ENCODE measurements at places on chromosomes 12 and 14. TPM values are rescaled to one million over a fixed set of nuclear protein-coding genes. Genes with fewer than 3 reads are reported as not detected.

- no peak for DNase-seq
Measured at GRCh38 chr14:59407246-59408010, 57.8 kb downstream of the GPR135 start.

GRCh38 chr12:31203261-31203660 lies 122.7 kb downstream of the SINHCAF start:
- no peak for DNase-seq

GRCh38 chr14:21748869-21749303 lies 75.3 kb upstream of the OR4E1 start:
- no peak for DNase-seq

DNA sequence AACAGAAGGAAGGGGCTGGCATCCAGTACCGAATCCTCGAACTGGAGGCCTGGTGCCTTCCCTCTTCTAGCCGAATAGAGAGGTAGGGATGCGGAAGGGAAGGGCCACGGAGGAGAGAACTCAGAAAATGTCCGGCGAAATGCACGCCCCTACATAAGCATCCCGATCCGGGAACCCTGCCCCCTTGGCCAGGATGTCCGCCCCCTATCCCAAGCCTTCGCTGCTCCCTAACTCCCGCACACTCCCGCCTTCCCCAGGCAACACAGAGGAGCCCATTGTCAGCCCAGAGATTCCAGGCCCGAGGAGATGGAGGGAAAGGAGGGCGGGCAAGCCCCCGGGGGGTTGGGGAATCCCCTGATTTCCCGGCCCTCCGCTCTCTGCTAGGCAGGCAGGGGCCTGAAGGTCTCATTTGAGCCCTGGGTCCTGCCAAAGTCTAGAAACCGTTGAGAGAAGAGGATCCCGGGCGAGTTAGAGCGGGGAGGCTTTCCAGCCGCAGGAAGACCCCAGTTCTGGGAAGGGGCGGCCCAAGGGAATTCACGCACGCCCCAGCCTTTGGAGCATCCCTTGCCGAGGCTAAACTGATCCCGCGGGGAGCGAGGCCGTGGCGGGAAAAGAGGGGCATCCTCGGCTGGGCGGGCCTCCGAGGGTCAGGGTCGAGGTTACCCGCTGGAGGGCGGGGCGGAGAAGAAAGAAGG lies 569 bp upstream of the ARHGEF40 start:
- DNase-seq, result no peak

GRCh38 chr12:77722536-77722935 lies 108.2 kb upstream of the NAV3 start:
- no peak for DNase-seq

GRCh38 chr12:122882908-122883558 lies 12.9 kb downstream of the VPS37B start:
- DNase-seq, result no peak

DNA sequence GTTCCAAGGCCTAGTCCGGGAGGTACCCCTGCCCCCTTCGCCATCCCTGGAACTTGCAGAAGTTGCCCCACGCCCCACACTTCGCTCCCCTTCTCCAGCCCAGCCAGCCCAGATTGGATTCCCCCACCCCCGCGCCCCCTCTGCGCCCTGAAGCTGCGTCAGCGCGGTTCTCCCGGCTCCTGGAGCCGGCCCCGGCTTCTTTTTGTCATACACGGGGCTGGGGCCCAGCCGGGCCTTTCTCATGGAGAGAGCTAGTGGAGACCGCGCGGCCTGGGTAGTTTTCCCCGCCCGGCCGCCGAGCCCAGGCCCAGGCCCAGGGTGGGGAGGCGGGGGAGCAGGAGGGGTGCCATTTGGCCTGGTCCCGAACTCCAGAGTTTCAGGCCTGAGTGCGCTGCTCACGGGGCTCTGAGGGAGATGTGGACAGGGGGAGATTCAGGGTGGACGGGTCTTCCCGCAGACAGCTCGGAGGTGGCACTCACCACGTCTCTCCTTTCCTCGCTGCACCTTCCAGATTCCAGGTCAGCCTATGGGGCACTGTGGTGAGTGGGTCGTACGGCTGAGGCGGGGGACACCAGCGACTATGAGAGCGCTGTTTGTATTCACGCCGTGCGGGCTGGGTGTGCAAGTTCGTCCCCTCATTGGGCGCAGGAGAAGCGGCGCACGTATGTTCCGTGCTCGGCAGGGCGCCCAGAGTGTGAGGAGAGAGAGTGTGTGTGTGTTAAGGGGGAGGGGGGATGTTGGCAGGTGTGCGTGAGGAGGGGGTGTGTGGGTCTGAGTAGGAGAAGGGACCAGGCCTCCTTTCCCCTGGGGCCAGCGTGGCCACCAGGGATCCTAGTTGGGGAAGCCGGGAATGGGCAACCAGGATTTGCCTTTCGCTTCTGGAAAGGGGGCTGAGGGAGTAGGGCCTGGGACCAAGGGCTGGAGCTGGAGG lies 785 bp upstream of the LHX5 start:
- DNase-seq, result no peak

GRCh38 chr14:36625436-36625835 lies 36.2 kb upstream of the PAX9 start:
- DNase-seq, result no peak

- no peak for DNase-seq
Measured at GRCh38 chr12:89566615-89567014, 40.8 kb upstream of the POC1B start.

DNA sequence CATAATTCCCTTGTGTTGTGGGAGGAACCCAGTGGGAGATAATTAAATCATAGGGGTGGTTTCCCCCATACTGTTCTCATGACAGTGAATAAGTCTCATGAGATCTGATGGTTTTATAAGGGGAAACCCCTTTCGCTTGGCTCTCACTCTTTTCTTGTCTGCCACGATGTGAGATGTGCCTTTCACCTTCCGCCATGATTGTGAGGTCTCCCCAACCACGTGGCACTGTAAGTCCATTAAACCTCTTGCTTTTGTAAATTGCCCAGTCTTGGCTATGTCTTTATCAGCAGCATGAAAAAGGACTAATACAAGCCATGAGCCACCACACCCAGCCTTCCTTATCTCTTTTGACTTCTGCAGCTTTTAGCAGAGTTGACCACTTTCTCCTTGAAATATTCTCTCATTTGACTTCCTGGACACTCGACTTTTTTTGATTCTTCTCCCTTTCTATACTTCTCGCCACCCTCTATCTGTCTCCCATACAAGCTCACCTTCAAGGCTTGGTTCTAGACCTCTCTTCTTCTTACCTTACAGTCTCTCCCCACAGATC lies 2.3 kb downstream of the MTERF2 start:
- no peak for DNase-seq

GRCh38 chr14:75438486-75439080 lies 10.8 kb downstream of the JDP2 start:
- DNase-seq, result no peak

DNA sequence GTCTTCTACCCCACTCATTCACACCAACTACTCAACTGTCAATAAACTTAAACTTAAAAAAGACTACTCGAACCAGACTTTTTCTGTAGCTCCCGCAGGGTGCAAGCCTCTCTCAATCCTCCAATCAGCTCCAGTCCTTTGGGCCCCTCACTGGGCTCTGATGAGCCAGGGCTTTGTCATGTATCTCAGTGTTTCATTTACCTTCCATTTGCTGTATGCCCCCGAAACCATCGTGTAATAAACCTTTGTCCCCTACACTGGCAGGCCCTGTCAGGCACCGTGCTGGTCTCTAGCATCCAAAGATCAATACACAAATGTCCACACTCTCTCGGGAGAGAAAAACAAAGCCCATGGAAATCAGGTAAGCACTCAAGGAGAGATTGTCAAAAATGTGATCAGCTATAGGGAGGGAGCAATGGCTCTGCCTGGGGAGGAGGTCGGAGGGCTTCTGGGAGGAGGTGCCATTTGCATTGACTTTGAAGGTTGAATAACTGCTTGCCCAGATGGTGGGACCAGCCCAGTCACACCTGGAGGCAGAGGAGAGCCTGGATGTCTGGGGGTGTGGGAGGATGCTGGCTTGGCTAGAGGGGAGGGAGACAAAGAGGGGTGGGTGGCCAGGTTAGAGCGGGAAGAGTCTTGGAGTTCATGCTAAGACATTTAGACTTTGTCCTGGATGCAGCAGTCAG lies 42.1 kb upstream of the DICER1 start:
- DNase-seq, result no peak

DNA sequence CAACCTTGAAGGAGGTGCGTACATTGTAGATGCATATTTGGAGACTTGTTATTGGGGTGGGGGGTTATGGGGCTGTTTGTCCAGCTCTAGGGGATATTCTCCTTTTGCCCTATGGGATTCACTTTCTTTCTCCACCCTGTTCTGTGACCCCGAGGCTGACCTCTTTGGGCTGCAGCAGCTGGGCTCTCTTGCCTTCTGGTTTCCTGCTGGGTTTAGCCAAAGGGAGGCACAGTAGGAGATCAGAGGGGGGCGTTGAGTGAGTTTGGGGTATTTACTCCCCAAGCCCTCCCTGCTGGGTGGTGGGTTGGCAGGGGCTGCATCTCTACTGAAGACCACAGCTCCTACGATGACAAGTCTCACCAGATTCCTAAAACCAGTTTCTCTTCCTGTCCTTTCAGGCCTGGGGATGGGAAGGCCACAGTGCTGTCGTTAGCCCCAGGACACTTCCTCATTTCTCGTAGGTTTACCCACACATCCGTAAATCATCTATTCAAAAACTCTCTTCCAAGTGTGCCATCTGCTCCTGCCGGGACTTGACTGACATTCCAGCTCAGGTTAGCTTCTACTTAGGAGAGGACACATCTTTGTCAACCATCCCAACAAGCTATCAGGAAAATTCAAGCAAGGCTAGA lies 127.1 kb downstream of the TMEM30B start:
- DNase-seq, result no peak

GRCh38 chr12:100463661-100464060 lies 10.0 kb upstream of the NR1H4 start:
- DNase-seq, result no peak

- no peak for DNase-seq
Measured at GRCh38 chr12:30548203-30548602, 147.5 kb downstream of the IPO8 start.

DNA sequence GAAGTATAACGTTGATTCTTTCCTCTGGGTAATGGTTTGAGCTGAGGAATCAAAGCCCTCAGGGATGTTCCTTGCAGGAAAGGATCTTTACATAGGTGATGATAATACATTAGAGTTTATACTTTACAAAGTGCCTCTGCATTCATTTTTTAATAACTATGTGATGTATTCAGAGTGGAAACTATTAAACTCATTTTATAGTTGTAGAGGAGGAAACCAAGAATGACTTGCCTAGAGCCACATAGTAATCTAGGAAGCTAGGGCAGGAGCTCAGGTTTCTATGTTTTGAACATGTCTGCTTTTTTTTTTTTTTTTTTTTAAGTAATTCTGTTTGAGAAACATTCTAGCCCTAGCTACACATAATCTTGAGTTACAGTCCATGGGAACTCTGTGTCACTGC lies 117.3 kb downstream of the TXNDC16 start:
- DNase-seq, result no peak

GRCh38 chr12:128611736-128612135 lies 212.0 kb downstream of the SLC15A4 start:
- DNase-seq, result no peak

DNA sequence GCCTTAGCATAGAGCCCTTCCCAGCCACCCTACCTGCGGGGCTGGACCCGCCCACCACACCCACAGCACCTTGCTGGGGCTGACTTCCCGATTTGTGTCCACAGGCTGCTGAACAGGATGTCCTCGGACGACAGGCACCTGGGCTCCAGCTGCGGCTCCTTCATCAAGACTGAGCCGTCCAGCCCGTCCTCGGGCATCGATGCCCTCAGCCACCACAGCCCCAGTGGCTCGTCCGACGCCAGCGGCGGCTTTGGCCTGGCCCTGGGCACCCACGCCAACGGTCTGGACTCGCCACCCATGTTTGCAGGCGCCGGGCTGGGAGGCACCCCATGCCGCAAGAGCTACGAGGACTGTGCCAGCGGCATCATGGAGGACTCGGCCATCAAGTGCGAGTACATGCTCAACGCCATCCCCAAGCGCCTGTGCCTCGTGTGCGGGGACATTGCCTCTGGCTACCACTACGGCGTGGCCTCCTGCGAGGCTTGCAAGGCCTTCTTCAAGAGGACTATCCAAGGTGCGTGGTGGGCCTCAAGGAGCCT lies 63.4 kb downstream of the ESRRB start:
- DNase-seq, result no peak

GRCh38 chr12:101634724-101635123 lies 40.0 kb downstream of the MYBPC1 start:
- DNase-seq, result no peak

GRCh38 chr12:113097716-113098440 lies 37.7 kb downstream of the RASAL1 start:
- no peak for DNase-seq

DNA sequence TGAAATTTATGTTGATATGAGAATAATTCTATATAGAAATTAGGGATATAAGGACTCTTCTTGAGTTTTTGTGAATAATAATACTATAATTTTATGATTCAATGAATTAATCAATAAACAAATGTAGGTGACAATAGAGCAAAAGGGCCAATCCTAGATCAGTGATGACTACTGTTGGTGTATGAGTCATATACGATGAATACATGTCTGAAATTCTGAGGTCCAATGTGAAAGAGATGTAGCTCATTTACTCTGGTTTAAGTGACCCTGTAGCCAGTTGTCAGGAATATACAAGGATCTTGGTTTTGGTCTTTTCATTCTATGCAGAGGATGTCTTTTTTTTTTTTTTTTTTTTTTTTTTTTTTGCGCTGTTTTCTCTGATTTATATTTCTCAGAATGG lies 72.1 kb upstream of the RTL1 start:
- DNase-seq, result no peak

- DNase-seq, result no peak
Measured at GRCh38 chr14:71856199-71856919, 75.9 kb upstream of the RGS6 start.

GRCh38 chr12:127515941-127516340 lies 751.0 kb upstream of the TMEM132C start:
- no peak for DNase-seq

- no peak for DNase-seq
Measured at GRCh38 chr14:73645248-73645610, 443 bp downstream of the DNAL1 start.

- DNase-seq, result no peak
Measured at GRCh38 chr12:113889891-113890581, 76.1 kb downstream of the RBM19 start.

GRCh38 chr14:33950320-33951182 lies at the start of gene EGLN3:
EGLN3 (minus strand) TSS chr14:33951074; CDS start chr14:33950752, 322 bp downstream.
- DNase-seq, result peak; percentile 25

- no peak for DNase-seq
Measured at GRCh38 chr12:116101991-116102390, 175.5 kb downstream of the MED13L start.

GRCh38 chr12:45336331-45336730 lies 120.4 kb downstream of the ANO6 start:
- no peak for DNase-seq

GRCh38 chr14:50225974-50226297 lies 5.4 kb downstream of the SOS2 start:
- DNase-seq, result no peak

The ACOT4 gene
- total RNA-seq, result not detected

The TROAP gene
- 8.9 TPM for total RNA-seq

The MUCL1 gene
- not detected for total RNA-seq

The EXOC3L4 gene
- 20.6 TPM for total RNA-seq

The RNASE7 gene
- not detected for total RNA-seq

The TAS2R10 gene
- total RNA-seq, result not detected

The PCED1B gene
- total RNA-seq, result not detected

The ABCC9 gene
- 14.9 TPM for total RNA-seq

The RNU4-1 gene
- total RNA-seq, result under 0.01 TPM

The WDHD1 gene
- 0.70 TPM for total RNA-seq

All from Peyer's patch (tissue), 4 donors.